NAMALWA (cell line): ENCODE measurements at places on chromosomes 12 and 14.

GRCh38 chr12:127162902-127163301, 1104.1 kb upstream of the TMEM132C start:
- no peak for DNase-seq

DNA sequence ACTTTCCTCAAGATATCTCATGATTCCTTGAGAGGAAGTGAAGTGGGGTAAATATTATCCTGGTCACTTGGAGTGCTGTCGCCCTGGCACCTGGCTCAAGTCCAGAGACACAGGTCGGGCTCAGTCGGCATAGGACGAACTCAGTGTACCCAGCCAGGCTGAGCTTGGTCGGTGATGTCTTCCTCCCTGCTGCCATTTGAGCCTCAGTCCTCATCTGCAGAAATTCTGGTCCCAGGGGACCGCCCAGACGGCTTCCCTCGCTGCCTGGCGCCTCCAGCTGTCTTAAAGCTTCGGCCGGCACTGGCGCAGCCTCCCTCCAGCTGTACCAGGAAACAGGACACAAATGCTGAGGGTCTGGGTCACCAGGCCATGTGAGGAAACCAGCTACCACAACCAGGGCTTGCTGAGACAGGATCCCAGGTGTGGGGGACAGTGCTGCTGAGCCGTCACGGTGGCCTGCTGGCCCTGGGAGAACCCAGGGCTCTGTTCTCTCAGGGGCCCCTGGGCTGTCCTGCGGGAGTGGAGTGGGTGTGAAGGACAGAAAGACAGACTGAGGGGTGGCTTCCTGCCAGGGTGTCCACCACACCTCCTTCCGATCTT, 5.0 kb upstream of the KLC1 start:
- peak; percentile 71 for DNase-seq

DNA sequence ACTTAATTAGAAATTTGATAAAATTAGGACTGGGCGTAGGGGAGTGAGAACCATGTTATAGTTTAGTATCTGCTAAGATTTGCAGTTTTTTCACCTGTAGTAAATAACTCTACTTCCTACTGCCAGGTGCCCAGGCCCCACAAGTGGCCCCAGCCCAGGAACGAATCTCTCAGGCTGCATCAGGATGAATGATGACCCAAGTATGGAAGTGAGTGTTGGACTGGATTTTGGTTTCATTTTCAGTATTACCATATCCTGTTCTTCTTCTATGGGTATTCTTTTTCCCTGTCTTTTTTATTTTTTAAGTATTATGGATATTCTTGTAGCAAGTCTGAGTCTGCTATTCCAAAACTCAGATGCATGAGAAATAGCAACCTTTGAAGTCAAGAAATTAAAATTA, 120.3 kb upstream of the BCAT1 start:
- DNase-seq = no peak

DNA sequence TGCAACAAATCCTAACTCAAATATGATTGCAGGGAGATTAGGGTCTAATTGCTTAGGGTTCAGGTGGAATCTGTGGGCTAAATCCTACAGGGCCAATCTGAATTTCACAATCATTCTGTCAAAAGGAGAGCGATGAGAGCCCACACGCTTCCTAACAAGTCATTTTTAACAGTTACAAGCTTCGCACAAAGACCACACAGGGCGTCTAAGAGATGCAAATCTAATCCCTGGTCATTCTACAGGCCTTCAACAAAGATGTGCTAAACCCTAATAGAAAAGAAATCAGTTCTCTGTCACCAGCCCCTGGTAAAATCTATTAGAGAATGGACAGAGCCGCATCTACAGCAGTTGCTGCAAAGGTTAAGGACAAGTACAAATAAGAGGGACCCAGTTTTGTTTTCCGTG, 15.3 kb downstream of the NKX2-1 start:
- no peak for DNase-seq

DNA sequence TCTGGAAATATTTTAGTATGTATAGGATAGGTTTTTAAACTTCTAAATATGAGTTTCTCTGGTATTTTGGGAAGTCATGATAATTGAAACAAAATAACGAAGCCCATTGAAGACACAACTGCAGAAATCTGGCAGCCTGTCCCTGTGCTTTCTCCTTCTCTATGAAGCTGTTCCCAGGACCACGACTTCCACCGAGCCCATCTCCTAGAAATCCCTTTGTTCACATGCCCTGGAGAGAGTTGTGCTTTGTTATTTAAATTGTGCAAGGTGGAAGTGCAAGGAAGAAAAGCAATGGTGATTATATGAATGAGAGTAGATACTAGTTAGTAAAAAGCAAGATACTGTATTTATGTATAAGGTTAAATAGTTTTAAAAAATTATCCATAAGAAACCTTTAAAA, 32.2 kb downstream of the STK38L start:
- no peak for DNase-seq
